PC-3 (cell line): ENCODE measurements at places on chromosomes 5 and 9.
A peak's percentile ranks its signal among the peaks of the same experiment; 100 is the strongest.

- DNase-seq, result no peak
Observed at GRCh38 chr5:178546675-178547033, 43.5 kb downstream of the COL23A1 start.

- DNase-seq, result peak; percentile 71
Observed at GRCh38 chr5:154179846-154180710, 10.5 kb upstream of the GALNT10 start.

- peak; percentile 29 for DNase-seq
Observed at GRCh38 chr5:82097-82496, 9.9 kb upstream of the PLEKHG4B start.

DNA sequence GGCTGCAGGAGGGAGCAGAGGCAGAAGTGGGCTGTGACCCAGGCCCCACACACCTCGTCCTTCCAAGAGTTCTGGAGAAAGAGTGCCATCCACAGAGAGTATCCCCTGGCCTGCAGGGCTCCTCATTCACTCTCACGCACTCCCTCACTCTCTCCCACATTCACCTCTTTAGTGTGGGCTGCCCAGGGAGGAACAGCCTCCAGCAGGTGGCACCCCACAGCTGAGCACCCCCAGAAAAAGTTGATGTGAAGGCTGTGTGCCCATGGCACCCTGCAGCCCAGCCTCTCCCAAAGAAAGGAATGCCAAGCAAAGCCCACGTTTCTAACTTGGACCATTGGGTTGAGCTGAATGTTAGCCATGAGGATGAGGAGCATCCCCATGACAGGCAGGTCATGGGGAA is 4.5 kb upstream of the SHC3 start:
- DNase-seq, result no peak

GRCh38 chr5:181069767-181070491 is 29.9 kb downstream of the BTNL9 start:
- no peak for DNase-seq

- no peak for DNase-seq
Observed at GRCh38 chr9:113985968-113986585, 92.0 kb downstream of the AMBP start.

DNA sequence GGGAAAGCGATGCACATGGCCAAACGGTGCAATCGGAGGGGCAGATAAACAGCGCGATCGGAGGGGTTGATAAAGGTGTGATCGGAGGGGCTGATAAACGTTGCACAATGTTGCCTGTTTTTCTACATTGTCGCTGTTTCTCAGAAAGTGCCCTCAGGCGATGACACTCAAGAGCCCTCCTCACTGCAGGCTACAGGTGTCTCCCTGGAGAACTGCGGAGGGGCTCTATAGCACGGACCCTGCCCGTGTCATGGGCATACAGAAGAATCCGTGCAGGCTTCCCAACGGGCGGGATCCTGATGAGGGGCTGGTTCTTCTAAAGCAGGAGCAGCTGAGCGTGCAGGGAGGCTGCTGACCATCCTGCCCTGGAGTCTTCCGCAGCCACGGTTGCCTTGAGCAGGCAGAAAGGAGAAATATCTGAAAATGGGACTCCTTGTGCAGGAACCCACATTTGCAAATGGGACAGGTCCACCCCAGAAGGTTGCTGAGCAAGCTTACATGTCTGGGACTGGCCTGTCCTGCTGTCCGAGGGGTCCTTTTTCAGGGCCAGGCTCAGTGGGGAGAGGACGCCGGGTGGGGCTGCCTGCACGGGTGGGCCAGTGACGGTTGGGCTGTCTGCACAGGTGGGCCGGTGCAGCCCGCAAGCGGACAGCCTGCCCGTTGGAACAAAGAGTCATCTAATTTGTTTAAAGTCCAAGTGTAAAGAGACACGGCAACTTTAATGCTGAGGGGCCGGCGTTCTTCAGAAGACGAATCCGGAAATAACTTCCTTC is 25.1 kb upstream of the LPCAT1 start:
- DNase-seq, result no peak

- DNase-seq, result peak; percentile 67
Observed at GRCh38 chr5:79954620-79955019, 36.4 kb downstream of the MTX3 start.

GRCh38 chr9:92100237-92100911 is 14.8 kb downstream of the SPTLC1 start:
- DNase-seq, result peak; percentile 81

DNA sequence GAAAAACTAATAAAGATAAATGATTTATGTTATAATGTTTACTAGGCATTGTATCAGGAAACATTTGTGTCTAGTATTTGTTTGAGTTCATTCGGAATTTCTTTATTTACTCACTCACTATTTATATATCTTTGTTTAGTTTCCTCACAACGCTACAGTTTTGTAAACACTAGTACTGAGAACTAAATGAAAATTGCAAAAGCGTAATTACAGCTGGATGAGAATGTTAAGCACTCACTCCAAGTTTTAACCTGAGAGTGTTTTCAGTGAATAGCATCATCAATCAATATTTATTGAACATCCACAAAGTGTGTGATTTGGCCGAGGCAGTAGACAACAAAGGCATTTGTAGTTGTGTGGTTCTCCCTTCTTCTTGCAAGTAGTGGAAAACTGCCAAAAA is 969.6 kb upstream of the DMAC1 start:
- DNase-seq, result no peak

GRCh38 chr9:130823435-130823834 is 11.6 kb upstream of the ABL1 start:
- no peak for DNase-seq

DNA sequence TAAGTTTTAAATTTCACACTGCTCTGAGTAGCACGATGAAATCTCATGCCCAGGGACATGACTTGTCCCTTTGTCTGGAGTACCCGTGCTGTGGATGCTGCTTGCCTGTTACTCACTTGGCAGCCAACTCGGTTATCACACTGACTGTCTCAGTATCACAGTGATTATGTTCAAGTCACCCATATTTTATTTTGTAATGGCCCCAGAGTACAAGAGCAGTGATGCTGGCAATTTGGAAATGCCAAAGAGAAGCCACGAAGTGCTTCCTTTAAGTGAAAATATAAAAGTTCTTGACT is 22.8 kb upstream of the SCGB3A2 start:
- DNase-seq, result peak; percentile 23

DNA sequence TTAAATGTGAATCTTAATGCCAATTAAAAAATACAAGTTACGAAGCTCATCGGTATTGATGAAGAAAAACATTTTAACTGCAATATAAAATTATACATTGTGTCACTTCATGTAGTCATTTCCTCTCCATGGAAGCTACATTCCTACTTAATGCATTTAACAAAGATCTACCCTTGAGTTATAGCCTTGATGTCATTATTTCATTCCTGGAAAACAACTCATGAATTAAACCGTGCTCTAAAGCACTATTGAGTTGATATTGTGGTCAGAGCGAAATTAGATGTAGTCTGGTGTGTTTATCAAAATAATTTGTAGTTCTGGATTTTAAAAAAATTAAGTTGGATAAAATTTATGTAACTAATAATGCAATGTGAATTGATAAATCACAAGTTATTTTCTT is 11.1 kb downstream of the C5orf47 start:
- DNase-seq, result no peak

GRCh38 chr5:77840930-77841329 is 64.8 kb upstream of the TBCA start:
- no peak for DNase-seq

DNA sequence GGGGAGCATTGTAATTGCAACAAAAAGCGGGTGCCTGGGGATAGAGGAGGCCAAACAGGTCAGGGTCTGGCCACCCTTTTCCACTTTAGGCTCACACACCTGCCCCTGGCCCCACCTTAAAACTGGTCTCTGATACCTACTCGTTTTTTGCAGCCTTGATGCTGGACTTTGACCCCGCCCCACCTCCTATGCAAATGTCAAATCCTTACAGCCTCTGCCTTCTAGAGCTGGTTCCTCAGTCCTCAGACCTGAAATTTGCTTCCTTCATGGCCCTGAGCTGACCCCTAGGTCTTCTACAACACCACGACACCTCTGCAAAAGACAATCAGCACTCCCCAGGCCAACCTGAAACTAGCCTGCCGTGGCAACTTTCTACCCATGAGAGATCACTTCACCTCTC is 37.7 kb downstream of the SMIM23 start:
- no peak for DNase-seq

DNA sequence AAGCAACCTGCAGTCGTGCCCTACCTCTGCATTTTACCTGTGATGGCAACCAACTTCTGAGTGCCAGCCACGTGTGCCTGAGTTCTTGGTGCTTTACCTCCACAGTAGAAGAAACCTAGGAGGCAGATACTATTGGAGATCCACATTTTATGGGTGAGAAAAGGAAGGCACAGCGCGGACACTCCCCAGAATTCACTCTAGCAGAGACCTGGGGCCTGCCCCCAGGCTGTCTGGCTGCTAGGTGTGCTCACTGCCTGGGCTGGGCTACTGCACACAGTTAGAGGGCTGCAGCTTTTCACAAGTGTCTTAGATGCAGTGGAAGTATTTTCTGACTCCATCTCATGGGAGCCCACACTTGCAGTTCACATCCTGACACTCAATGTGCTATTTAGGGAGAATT is 598.8 kb upstream of the ADAMTS16 start:
- no peak for DNase-seq

DNA sequence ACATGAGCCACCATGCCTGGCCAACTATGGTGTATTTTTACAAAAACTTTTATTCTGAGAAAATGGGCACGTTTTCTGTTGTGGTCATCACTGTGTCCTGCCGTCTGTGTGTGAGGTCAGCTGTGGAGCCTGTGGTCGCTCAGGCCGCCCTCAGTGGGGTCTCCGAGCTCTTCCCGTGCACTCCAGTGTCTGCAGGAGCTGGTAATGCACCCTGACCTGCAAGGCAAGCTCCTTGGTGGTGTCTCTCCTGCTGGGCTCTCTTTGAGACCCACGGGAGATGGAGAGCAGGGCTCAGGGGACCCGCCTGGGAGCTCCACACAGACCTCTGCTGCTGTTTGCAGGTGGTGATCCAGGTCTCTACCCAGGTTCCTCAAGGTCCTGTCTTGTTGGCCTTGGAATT is 9.6 kb upstream of the AHRR start:
- no peak for DNase-seq

GRCh38 chr5:151569132-151570046 is 21.7 kb downstream of the FAT2 start:
- no peak for DNase-seq

DNA sequence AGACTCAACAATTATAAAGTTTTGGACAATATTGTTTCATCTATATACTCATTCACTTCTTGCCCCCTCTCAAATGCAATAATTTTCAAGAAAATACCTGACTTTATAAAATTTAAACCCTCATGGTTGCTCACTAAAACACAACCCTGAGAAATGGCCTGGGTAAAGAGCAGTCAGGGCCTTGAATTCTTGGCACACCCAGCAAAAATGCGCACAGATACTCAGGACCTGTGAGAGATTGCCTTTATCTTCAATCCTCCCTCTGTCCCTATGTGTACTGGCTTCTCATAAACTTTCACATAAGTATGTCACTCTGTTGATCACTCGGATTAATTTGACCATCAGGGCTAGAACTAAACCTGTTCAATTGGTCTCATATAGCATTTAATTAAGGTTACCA is 12.8 kb upstream of the ACO1 start:
- no peak for DNase-seq

DNA sequence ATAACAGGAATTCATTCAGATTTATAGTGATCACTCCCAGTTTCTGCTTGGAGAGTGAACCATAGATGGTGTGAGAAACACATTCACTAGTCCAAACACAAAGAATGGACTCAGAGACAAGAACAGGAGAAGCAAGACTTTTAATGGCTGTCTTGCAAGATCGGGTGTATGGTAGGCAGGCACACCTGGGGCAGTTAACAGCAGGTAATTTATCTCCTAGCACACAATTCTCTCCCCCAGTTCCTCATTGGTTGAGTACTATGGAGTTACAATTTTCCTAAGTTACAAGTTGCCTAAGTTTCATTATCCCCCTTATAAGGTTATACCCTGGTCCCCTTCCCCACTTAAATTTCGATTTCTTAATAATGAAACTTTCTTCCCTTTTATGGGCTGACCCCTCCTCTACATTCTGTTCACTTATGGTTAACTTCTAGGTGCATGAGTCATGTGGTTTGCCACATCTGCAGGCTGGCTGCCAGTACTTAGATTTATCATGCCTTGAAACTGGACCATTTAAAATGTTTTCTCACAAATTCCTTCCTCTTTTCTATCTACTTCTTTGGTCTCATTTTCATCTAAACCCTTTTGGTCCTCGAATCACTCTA is 623.3 kb downstream of the HINT1 start:
- DNase-seq, result peak; percentile 86

DNA sequence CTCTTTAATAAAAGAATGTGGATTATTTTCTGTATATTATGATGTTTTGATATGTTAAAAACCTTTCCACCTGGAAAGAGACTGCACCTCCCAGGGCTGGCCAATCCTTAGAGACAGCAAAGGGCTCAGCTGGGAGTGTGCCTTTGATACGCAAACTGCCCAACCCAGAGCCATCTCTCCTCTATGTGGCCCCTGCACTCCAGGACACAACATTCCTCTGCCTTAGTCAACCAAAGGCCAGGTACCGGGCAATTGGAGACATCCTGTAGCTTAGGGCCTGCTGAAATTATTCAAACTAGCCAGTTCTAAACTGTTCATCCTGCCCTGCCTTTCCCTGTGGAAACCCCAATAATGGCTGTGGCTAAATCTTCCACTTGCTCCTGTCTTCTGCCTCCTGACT is 5.0 kb upstream of the HSPB3 start:
- DNase-seq, result no peak

GRCh38 chr5:172452398-172453205 is 1.7 kb downstream of the SH3PXD2B start:
- DNase-seq, result peak; percentile 22

DNA sequence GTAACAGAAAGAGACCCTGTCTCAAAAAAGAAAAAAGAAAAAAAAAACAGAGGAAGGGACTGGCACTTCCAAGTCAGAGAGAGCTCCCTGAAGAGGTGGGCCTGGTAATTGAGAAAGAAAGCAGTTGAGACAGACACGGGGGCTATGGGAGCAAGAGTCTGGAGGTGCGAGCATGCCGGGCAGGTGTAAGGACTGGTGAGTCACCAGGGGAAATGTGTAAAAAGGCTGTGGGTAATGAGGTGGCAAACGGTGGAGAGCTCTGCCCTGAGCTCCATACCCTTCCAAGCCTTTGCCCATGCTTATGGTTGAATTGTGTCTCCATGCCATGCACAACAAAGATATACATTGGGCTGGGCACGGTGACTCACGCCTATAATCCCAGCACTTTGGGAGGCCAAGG is 18.0 kb upstream of the JADE2 start:
- no peak for DNase-seq

- no peak for DNase-seq
Observed at GRCh38 chr5:124410539-124411488, 335.6 kb downstream of the ZNF608 start.
